ENCODE measurements at places on chromosomes 2 and 18.

DNA sequence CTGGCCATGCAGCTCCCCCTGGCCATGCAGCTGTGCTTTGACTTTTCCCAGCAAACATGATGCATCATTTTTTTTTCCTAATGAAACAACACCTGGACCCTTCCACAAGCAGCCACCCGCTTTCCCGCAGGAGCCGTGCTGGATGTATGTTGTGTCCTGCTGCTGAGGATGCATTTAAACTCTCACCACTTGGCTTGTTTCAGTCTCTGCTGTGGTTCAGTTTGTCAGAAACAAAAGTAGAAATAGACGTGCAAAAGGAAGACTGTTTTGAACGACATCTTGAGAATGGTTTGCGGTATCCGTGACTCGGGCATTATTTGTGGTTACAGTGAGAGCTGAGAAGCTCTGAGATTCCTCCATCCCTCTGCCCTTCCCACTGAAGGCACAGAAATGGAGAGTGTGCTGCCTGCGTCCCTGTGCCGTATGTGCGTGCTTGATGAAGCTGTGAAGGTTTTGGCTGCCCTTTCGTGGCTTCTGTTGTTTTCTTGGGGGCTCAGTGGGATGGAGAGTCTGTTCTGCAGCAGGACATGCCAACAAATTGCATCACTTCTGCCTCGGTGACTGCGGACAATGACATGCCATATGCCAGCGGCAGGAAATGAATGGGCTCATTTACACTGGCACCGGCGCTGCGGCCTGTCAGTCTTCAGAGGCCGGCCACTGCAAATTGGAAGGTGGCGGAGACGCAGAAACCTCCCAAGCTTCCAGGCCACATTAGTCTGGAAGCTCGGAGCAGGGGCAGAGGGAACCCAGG lies 417.7 kb upstream of the SALL3 start:
- H3K27ac ChIP-seq, result no peak overlapping the region
- DNase-seq, result no peak
- no peaks in the 10 kb centered on the region for H3K36me3 ChIP-seq

DNA sequence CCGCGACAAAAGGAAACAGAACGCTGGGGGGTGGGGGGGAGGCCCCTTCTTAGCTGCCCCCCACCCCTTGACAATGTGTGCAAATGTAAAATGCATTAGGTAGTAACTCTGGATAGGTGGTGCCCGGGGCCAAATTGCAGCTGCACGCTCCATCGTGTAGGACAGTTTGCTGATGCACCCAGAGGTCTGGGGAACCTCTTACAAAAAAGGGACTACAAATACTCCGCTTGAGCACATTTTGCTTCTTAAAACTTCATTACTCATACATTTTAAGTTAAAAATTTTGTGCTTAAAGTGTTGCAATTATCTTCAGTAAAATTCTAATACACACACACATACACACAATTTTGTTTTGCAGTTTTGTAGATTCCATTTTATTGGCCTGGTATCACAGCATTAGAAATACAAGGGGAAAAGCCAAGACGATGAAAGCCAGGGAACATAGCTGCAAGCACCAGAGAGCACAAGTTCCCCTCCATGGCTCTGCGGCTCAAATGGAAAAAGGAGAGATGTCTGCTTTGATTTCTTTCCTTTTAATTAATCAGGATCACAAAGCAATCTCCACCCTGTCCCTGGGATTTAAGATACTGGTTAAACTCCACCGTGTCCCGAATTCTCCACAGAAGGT lies 582.1 kb downstream of the ZEB2 start:
- peak overlapping the region; percentile 52 for H3K4me3 ChIP-seq
- no peak for DNase-seq
- no peaks in the 10 kb centered on the region for H3K36me3 ChIP-seq
- H3K27me3 ChIP-seq, result peaks cover 38% of the 10 kb centered on the region
- H3K27ac ChIP-seq, result no peak overlapping the region

DNA sequence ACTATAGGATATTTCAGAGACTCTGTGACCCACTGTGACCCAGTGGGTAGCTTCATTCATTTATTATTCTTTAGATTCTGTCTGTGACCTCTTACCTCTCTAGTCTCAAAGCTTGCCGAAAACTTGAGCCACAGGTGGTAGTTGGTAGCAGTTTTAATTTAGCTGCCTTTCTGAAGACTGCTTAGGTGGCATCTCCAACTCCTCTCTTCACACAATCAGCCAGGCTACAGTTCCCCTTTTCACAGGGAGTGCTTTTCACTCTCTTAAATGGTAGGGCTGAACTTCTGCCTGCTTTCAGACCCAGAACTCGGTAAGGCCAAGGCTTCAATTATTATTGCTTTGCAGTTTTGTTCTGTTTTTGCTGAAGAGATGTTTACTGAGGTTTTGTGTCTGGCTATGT lies 349.6 kb downstream of the ARL6IP6 start:
- no peak for DNase-seq
- no peaks in the 10 kb centered on the region for H3K4me1 ChIP-seq
- no peak overlapping the region for H3K27ac ChIP-seq
- no peak overlapping the region for H3K4me3 ChIP-seq
- peaks cover 2% of the 10 kb centered on the region for H3K27me3 ChIP-seq

- peaks cover 49% of the 10 kb centered on the region for H3K36me3 ChIP-seq
- no peak overlapping the region for H3K27ac ChIP-seq
- DNase-seq, result no peak
- H3K4me3 ChIP-seq, result no peak overlapping the region
- H3K4me1 ChIP-seq, result peaks cover 4% of the 10 kb centered on the region
- no peaks in the 10 kb centered on the region for H3K27me3 ChIP-seq
Observed at GRCh38 chr18:21693322-21693721, 11.3 kb downstream of the ABHD3 start.

GRCh38 chr2:234953116-234954031 lies 1.6 kb downstream of the SH3BP4 start:
- peaks cover 48% of the 10 kb centered on the region for H3K27me3 ChIP-seq
- H3K4me3 ChIP-seq, result peak overlapping the region; percentile 52
- no peak overlapping the region for H3K27ac ChIP-seq
- H3K36me3 ChIP-seq, result no peaks in the 10 kb centered on the region
- H3K4me1 ChIP-seq, result peaks cover 3% of the 10 kb centered on the region
- no peak for DNase-seq

GRCh38 chr2:165681841-165682240 lies 112.2 kb downstream of the GALNT3 start:
- no peak overlapping the region for H3K4me3 ChIP-seq
- no peak overlapping the region for H3K27ac ChIP-seq
- no peak for DNase-seq
- no peaks in the 10 kb centered on the region for H3K36me3 ChIP-seq
- H3K4me1 ChIP-seq, result no peaks in the 10 kb centered on the region

GRCh38 chr18:24669015-24669414 lies 208.6 kb downstream of the HRH4 start:
- peaks cover 9% of the 10 kb centered on the region for H3K27me3 ChIP-seq
- H3K27ac ChIP-seq, result no peak overlapping the region
- no peak for DNase-seq
- no peaks in the 10 kb centered on the region for H3K4me1 ChIP-seq

GRCh38 chr2:27980242-27980641 lies 89.7 kb downstream of the BABAM2 start:
- peaks cover 42% of the 10 kb centered on the region for H3K4me1 ChIP-seq
- no peaks in the 10 kb centered on the region for H3K27me3 ChIP-seq
- H3K4me3 ChIP-seq, result peak overlapping the region; percentile 13
- H3K27ac ChIP-seq, result peak overlapping the region; percentile 24

DNA sequence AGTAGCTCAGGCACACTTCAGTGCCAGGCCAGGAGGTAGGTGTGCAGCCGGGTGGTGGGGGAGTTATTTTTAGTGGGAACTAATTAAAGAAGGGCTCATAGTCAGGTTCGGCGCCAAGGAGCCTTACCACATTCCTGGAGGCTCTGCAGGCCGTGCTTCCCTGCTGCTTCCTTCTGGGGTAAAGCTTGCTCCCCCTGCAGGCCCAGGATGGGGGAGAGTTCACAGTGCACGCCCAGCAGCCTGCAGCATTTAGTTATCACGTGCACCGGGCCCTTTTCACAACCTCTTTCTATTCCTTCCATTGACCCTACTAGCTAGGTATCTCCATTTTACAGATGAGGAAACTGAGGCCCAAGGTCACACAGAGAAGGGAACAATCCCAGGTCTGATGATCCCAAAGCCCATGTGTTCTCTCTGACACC lies 2.5 kb downstream of the KCNF1 start:
- no peak overlapping the region for H3K27ac ChIP-seq
- H3K4me3 ChIP-seq, result no peak overlapping the region
- H3K4me1 ChIP-seq, result peaks cover 7% of the 10 kb centered on the region
- H3K36me3 ChIP-seq, result no peaks in the 10 kb centered on the region
- peaks cover 31% of the 10 kb centered on the region for H3K27me3 ChIP-seq
- DNase-seq, result no peak

DNA sequence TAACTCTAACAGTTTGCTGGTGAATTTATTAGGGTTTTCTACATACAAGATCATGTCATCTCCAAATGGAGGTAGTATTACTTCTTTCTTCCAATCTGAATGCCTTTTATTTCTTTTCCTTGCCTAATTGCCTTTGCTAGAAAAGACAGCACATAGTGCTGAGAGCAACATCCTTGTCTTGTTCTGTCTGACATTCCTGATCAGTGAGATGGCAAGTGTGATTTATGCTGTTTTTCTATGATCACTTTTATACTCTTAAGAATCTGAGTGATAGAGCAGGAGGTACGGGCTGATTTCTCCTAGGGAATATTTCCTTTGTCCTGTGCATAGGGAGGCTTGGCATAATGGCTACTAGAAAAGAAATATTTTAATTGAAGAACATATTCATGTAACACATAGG lies 17.3 kb downstream of the LYPD6B start:
- no peak overlapping the region for H3K4me3 ChIP-seq
- DNase-seq, result no peak
- no peaks in the 10 kb centered on the region for H3K4me1 ChIP-seq
- H3K36me3 ChIP-seq, result no peaks in the 10 kb centered on the region
- H3K27ac ChIP-seq, result no peak overlapping the region

- no peaks in the 10 kb centered on the region for H3K36me3 ChIP-seq
- DNase-seq, result no peak
- H3K4me1 ChIP-seq, result no peaks in the 10 kb centered on the region
- peaks cover 20% of the 10 kb centered on the region for H3K27me3 ChIP-seq
- H3K4me3 ChIP-seq, result no peak overlapping the region
- H3K27ac ChIP-seq, result no peak overlapping the region
Observed at GRCh38 chr2:152534460-152535135, 182.7 kb downstream of the PRPF40A start.

DNA sequence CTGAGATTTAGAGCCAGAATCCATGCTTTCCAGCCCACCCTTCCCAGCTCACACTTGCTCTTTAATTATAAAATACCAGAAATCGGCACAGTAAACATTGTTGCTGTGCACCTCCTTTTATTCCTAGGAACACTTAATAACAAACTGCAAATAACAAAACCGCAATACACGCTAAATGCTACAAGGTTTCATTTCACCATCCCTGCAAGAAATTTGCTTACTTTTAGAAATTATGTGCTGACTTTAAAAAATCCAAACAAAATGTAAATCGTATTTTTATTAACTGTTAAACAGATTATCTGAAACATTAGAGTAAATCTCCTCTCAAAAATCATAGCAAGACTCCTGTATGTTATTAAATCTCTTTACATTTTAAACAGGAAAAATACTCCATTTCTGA lies 79.3 kb downstream of the TCF4 start:
- H3K36me3 ChIP-seq, result no peaks in the 10 kb centered on the region
- no peaks in the 10 kb centered on the region for H3K4me1 ChIP-seq
- H3K27me3 ChIP-seq, result no peaks in the 10 kb centered on the region
- no peak for DNase-seq
- H3K4me3 ChIP-seq, result no peak overlapping the region

DNA sequence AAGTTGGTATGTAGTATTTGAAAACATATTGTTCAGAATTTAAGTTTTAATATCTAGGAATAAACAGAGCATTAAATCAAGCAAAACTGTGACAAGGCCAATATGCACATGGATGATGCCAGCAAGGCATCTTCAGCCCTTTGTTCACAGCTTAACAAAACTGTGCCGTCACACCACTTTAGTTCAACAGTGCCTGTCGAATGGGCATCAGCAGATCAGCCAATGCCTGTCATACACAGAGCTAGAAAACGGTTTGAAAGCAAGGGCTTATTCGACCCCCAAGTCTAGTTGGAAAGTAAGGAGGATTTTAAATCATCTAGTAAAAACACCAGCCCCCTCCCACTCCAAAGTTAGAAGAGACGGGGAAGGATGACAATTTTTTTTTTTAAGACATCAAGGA lies 16.7 kb downstream of the ZEB2 start:
- H3K4me3 ChIP-seq, result no peak overlapping the region
- no peak for DNase-seq
- H3K27ac ChIP-seq, result no peak overlapping the region
- no peaks in the 10 kb centered on the region for H3K36me3 ChIP-seq
- H3K4me1 ChIP-seq, result peaks cover 17% of the 10 kb centered on the region

DNA sequence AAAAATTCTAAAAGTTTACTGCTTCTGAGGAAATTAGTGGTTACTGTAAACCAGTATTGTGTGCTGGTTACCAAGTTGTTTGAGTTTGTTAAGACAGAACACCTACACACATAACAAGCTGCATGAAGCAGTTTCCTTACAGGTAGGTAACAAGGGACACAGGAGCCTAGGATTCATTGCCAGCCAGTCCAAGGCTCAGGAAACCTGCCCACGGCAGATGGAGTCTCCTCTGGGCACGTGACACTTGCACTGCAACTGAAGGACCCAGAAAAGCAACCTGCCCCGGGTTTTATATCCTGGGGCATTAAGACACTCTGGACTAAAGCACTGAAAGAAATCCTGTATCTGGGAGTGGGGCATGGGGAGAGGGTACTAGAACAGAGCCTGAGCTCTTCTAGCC lies 639.3 kb downstream of the ADCYAP1 start:
- no peak for DNase-seq
- no peaks in the 10 kb centered on the region for H3K4me1 ChIP-seq
- H3K36me3 ChIP-seq, result no peaks in the 10 kb centered on the region
- no peak overlapping the region for H3K4me3 ChIP-seq
- no peak overlapping the region for H3K27ac ChIP-seq
- no peaks in the 10 kb centered on the region for H3K27me3 ChIP-seq

- H3K4me3 ChIP-seq, result no peak overlapping the region
- no peaks in the 10 kb centered on the region for H3K27me3 ChIP-seq
- H3K27ac ChIP-seq, result no peak overlapping the region
- no peaks in the 10 kb centered on the region for H3K4me1 ChIP-seq
- no peaks in the 10 kb centered on the region for H3K36me3 ChIP-seq
Observed at GRCh38 chr2:66306483-66306882, 128.4 kb upstream of the MEIS1 start.

- peaks cover 13% of the 10 kb centered on the region for H3K4me1 ChIP-seq
- peaks cover 70% of the 10 kb centered on the region for H3K36me3 ChIP-seq
- no peak overlapping the region for H3K4me3 ChIP-seq
- H3K27ac ChIP-seq, result no peak overlapping the region
Observed at GRCh38 chr2:86069091-86069685, 36.5 kb downstream of the POLR1A start.

- H3K36me3 ChIP-seq, result no peaks in the 10 kb centered on the region
- H3K27ac ChIP-seq, result no peak overlapping the region
- H3K27me3 ChIP-seq, result no peaks in the 10 kb centered on the region
- H3K4me3 ChIP-seq, result no peak overlapping the region
- peaks cover 2% of the 10 kb centered on the region for H3K4me1 ChIP-seq
Observed at GRCh38 chr2:147088871-147089270, 756.0 kb upstream of the ACVR2A start.

GRCh38 chr18:43159086-43159770 lies 43.7 kb upstream of the RIT2 start:
- no peaks in the 10 kb centered on the region for H3K4me1 ChIP-seq
- H3K4me3 ChIP-seq, result no peak overlapping the region
- no peak overlapping the region for H3K27ac ChIP-seq
- no peak for DNase-seq
- no peaks in the 10 kb centered on the region for H3K36me3 ChIP-seq

Data from activated CD4-positive, alpha-beta memory T cell treated with anti-CD3 and anti-CD28 coated beads for 36 hours (primary cell).